ENCODE measurements at places on chromosomes 1 and 21.

DNA sequence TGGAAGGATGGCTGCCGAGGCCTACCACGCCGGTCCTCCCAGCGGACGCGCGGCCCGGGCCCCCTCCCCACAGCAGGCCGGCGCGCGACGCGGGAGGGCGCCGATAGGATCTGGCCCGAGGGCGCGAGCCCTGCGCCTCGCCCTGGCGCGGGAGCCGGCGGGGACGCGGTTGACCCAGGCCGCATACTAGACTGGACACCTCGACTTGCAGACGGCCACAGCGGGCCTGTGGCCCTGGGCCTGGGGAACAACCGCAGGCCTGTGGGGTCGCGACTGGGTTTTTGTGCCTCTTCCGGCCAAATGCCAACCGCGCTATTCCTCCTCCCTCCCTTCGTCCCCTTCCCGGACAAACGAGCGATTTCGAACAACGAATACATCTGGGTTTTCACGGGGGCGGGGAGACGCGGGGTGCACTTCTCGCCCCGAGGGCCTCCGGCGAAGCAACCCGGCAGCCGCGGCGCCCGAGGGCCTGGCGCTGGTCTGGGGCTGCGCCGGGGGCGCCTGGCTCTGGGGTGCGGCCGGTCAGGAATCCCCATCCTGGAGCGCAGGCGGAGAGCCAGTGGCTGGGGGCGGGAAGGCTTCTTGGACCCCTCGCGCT, 2.4 kb downstream of the NHLH2 start:
- no peak for DNase-seq

DNA sequence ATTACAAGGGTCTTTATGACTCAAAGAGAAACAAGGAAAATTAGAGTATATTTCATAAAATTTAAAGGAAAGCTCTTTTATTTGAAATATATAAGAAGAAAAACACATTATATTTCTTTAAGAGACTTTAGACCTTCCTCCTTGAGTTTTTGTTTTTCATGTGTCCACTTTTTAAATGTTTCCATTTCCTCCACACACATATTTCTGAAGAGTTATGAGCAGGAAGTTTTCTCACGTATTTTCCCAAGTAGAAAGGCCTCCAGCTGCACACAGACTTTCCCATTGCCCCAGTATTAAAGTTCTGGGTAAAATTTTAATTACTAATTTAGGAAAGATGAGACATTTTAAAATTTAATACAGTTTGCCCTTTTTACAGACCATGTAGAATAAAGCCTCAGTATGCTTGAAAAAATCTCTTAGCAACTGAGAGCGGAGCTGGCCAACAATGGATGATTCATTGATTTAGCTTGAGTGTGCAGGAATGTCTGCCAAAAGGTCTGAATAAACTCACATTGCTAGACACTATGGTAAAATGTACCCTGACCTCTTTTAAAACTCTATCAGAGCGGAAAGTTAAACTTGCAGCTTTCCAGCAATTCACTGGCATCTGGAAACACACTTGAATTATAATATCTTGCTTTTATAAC, 57.9 kb downstream of the DDAH1 start:
- peak; percentile 70 for DNase-seq

DNA sequence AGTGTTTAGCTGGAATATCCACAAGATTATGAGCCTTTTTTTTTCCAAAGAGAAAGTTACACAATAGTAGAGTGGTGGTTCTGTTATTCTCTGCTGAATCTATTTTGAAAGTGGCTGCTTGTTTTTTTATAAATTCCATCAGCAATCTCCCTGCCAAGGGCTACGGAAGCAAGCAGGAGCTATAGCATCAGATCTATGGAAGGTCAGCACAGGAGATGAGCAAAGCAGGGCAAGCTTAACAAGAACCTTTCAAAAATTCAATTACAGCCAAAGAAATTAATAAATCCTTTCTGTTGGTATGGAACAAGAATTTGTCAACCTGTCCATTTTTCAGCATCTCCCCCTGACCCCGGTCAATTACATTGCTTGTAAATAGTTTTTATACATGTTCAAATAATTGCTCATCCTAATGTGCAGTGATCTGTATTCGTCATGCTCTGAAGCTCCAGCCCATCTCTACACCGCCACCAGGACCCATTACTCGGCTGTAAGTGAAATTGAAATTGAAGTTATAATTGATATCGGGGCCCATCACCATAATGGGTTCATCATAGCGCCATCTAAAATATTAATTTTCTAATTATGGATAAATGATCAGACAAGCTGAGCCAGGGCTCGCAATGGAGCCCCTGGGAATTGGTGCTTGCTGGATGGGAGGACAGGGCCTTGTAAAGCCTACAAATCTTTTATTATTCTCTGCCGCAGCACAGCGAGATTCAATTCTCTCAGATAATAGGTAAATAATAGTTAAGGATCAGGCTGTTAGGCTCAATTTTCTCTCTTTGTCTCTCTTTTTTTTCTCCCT, 215.1 kb downstream of the ATG4C start:
- DNase-seq, result no peak

- DNase-seq, result no peak
Measured at GRCh38 chr1:184469396-184469795, 82.6 kb downstream of the C1orf21 start.

- no peak for DNase-seq
Measured at GRCh38 chr1:245466261-245466660, 311.5 kb downstream of the KIF26B start.

GRCh38 chr1:109214695-109215623, 1.2 kb downstream of the SARS1 start:
- peak; percentile 82 for DNase-seq

- no peak for DNase-seq
Measured at GRCh38 chr1:43463479-43463878, 9.7 kb upstream of the HYI start.

Data from hepatic stellate cell (primary cell).